Fibroblast of the aortic adventitia (primary cell): ENCODE measurements at places on chromosomes 12 and 14. TPM values are rescaled to one million over a fixed set of nuclear protein-coding genes. Genes with fewer than 3 reads are reported as not detected.

The TSPAN8 gene
- 7.1 and 15.5 TPM in 2 replicates for total RNA-seq

The GDF11 gene
- 2.4 and 4.7 TPM in 2 replicates for total RNA-seq

The CFL2 gene
- total RNA-seq, result 107 and 266 TPM in 2 replicates

The ASCL1 gene
- total RNA-seq, result not detected in 2 replicates

The CISTR gene
- total RNA-seq, result not detected in 2 replicates

The PLCZ1 gene
- total RNA-seq, result 0.18 TPM in 1 of 2 replicates, not detected in the other

The COQ6 gene
- total RNA-seq, result 11.4 and 16.4 TPM in 2 replicates

The KRT6C gene
- not detected in 2 replicates for total RNA-seq

The FOXA1 gene
- total RNA-seq, result not detected in 2 replicates

The PKP2 gene
- total RNA-seq, result 0.45 and 16.1 TPM in 2 replicates

The FGF6 gene
- total RNA-seq, result not detected in 2 replicates

The GPD1 gene
- total RNA-seq, result 0.36 TPM in 1 of 2 replicates, not detected in the other

The ACSM4 gene
- not detected in 2 replicates for total RNA-seq

The LGMN gene
- total RNA-seq, result 28.6 and 44.0 TPM in 2 replicates

The KRT2 gene
- total RNA-seq, result not detected in 2 replicates

The CAND1 gene
- 119 and 238 TPM in 2 replicates for total RNA-seq

The GPR65 gene
- total RNA-seq, result 0.09 TPM in 1 of 2 replicates, not detected in the other

The TSPAN11 gene
- 0.36 and 2.0 TPM in 2 replicates for total RNA-seq
